ENCODE measurements at places on chromosomes 16 and 17. TPM values are rescaled to one million over a fixed set of nuclear protein-coding genes. Genes with fewer than 3 reads are reported as not detected.

The MIF4GD gene
- 8.7 TPM for total RNA-seq

The FSCN2 gene
- 11.0 TPM for total RNA-seq

The ATP2A1 gene
- 0.20 TPM for total RNA-seq

The SHPK gene
- total RNA-seq: 8.4 TPM

The OTOP3 gene
- not detected for total RNA-seq

The ABHD15 gene
- 8.8 TPM for total RNA-seq

The CORO6 gene
- 4.9 TPM for total RNA-seq

The CTF1 gene
- 4.0 TPM for total RNA-seq

The UTP4 gene
- total RNA-seq: 20.3 TPM

The TOP2A gene
- 37.4 TPM for total RNA-seq

The TOB1 gene
- total RNA-seq: 19.0 TPM

The CACNG5 gene
- total RNA-seq: not detected

The SLC52A1 gene
- total RNA-seq: 0.13 TPM

The BRIP1 gene
- total RNA-seq: 1.7 TPM

The ABCA6 gene
- total RNA-seq: 42.6 TPM

The CCDC78 gene
- 4.9 TPM for total RNA-seq

The EVI2A gene
- total RNA-seq: 1.4 TPM

The SEPHS2 gene
- 8.6 TPM for total RNA-seq

The PRSS36 gene
- 0.59 TPM for total RNA-seq

The ADAP2 gene
- 3.3 TPM for total RNA-seq

The SOST gene
- total RNA-seq: 8.8 TPM

The CACNG1 gene
- total RNA-seq: not detected

The TAOK1 gene
- total RNA-seq: 65.7 TPM

The SYNGR3 gene
- 4.0 TPM for total RNA-seq

The EPX gene
- not detected for total RNA-seq

The SCGB1C2 gene
- total RNA-seq: not detected

The HID1 gene
- total RNA-seq: 2.3 TPM

The CAPN15 gene
- 28.5 TPM for total RNA-seq

The SEPTIN12 gene
- not detected for total RNA-seq

The NHLRC4 gene
- 0.99 TPM for total RNA-seq

The TMC8 gene
- 0.13 TPM for total RNA-seq

The METTL2A gene
- 16.4 TPM for total RNA-seq

The TPSD1 gene
- total RNA-seq: not detected

The TEX19 gene
- not detected for total RNA-seq

The IGF2BP1 gene
- total RNA-seq: 4.3 TPM
